ENCODE measurements at places on chromosomes 5 and 9. TPM values are rescaled to one million over a fixed set of nuclear protein-coding genes. Genes with fewer than 3 reads are reported as not detected.
A peak's percentile ranks its signal among the peaks of the same experiment; 100 is the strongest.

Gene C5orf63
- polyA plus RNA-seq = 7.0 TPM

GRCh38 chr5:120463006-120463680, 957 bp upstream of the PRR16 start:
- DNase-seq = no peak

GRCh38 chr9:127832248-127832647, 22.2 kb downstream of the ENG start:
- DNase-seq = no peak

Gene CDH6
- polyA plus RNA-seq = 4.2 TPM

- peak; percentile 95 for DNase-seq
Observed at GRCh38 chr5:132225165-132226032, 2.3 kb downstream of the P4HA2 start.

GRCh38 chr9:133051281-133051900, 10.4 kb upstream of the CEL start:
- no peak for DNase-seq

DNA sequence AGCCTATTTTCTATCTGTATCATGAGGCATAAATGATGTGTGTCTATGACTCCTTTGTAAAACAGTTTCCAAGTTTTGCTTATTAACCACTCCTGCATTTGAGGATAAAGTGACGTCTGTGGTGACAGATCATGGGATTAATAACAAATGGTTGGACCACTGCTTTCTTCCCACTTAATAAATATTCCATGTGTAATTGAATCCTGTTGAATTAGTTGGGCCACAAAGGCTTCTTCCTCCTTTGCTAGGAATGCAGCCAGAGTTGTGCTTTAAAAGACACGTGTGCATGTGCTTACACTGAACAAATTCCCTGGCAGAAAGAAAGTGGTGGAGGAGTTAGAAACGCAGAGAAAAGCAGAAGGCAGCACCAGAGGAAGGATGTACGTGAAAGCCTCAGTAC, 150.2 kb downstream of the ACTBL2 start:
- peak; percentile 29 for DNase-seq

GRCh38 chr9:36492865-36493264, 79.8 kb upstream of the MELK start:
- DNase-seq = no peak

GRCh38 chr9:135992486-135993408, 31.6 kb upstream of the UBAC1 start:
- DNase-seq = peak; percentile 87

DNA sequence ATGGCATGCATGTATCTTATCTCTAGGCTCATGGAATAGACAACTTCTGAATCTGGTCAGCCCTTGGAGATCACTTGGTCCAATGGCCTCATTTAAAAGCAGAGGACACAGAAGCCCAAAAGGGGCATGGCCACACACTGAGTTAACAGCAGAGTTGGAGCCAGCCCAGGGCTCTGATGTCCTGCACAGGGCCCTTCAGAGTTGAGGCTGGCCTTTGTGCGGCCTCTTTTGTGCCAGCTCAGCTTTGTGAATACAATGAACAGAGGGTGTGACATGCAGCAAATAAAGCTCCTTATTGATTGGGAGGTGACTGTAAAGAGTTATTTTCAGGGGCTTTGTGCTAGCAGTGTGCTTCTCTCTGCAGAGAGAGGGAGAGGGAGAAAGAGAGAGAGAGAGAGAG, 150.1 kb upstream of the STK32A start:
- DNase-seq = no peak

Gene MARCOL
- not detected for polyA plus RNA-seq

- peak; percentile 40 for DNase-seq
Observed at GRCh38 chr5:141725891-141726290, 43.9 kb upstream of the ARAP3 start.

DNA sequence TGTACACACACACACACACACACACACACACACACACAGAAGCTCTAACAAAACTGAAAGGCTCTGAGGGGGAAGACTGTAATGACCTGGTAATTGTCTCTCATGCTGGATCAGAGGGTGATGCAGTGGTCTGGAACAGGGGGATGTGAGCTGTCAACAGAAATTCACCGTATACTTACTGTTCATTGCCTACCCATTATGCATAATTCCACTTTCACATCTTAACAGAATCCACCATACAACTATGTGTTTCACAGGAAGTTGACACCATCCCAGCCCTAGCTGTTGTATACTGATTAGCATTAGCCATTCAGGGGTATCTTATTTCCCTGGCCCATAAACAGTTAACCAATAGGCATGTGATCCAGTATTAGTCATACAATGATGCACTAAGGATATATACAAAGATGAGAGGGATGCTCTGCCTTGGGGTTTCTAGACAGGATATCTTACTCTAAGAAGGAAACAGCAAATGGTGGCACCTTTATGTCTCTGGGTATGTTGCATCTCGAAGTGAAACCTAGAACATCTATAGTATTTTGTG, 396.5 kb upstream of the BRINP1 start:
- DNase-seq = no peak

- DNase-seq = no peak
Observed at GRCh38 chr9:26754509-26755164, 138.0 kb downstream of the CAAP1 start.

GRCh38 chr5:133229931-133230664, 178.3 kb downstream of the HSPA4 start:
- DNase-seq = no peak

- peak; percentile 60 for DNase-seq
Observed at GRCh38 chr9:135990468-135991429, 29.6 kb upstream of the UBAC1 start.

DNA sequence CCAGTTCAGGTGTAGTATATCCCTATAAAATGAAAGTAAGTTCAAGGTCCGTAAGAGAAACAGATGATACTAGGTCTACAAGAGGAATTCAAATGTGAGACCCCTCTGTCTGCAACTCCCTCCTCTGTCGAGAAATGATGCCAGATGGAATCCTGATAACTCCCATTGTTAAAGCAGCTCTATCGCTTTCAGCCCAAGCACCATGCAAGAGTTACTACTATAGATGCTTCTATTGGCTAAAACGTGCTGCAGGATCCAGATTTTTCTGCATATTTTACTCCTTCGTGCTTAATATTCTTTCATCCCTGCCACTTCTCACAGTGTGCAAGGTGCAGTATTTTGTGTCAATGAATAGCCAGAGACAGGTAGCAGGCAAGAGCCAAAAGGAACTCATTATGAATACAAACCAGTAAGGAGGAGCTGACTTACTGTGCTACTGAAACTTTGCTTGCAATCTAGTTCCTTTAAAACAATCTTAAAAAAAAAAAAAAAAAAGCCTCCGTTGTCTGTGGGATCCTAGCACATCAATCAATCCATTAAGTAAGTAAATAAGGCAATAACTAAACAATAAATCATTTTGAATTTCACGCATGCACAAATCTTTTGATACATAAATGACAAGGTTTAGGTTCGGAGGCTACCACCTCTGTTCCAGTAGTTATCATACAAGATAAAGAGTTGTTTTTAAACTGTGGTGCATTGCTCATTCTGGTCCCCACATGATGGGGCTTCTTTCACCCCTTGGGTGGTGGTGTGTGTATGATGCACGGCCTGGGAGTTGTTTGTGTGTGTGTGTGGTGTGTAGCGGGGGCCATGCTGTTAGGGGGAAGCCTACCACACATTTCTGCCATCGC, 151.1 kb upstream of the MPDZ start:
- no peak for DNase-seq

Gene LURAP1L
- 25.5 TPM for polyA plus RNA-seq

Gene SYNPO
- 5.6 TPM for polyA plus RNA-seq

Gene AGXT2
- polyA plus RNA-seq = not detected

- no peak for DNase-seq
Observed at GRCh38 chr5:163079618-163080017, 357.8 kb upstream of the CCNG1 start.

DNA sequence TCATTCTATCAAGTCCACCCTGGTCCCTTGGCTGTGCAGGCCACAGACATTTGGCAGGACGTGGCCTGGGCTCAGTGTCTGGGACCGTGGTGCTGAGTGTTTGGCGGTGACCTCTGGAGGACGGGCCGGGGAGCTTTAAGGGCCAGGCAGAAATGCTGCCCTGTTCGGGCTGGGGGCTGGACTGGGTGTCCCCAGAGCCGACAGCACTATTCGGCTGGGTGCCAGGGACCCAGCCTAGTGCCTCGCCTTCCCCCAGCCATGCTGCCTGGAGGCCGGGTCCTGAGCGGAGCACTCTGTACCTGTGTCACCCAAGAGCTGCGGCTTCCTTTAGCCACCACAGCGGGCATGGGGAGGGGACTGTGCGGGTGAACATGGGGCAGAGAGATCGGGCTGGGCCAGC, 40.4 kb downstream of the COL5A1 start:
- no peak for DNase-seq

DNA sequence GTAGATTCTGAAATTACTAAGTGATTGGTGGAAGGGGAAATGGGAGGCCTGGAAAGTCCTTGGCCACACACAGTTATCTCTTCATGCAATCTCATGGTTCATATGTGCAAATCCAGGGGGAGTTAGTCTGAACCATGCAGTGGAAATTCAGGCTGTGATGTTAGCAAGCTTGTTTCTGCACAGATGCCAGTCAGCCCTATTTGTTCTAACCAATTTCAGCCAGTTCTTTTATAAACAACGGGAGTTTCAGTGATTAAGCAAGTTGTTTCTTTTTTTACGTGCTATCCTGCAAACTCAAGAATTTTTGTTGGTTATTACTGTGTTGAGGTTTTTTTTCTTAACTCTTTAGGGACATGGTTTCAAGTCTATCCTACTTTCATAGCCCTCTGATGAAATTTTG, 298.0 kb downstream of the FER start:
- no peak for DNase-seq

GRCh38 chr5:145764325-145764724, 70.8 kb downstream of the PRELID2 start:
- DNase-seq = no peak

Gene PIP5K1B
- not detected for polyA plus RNA-seq

DNA sequence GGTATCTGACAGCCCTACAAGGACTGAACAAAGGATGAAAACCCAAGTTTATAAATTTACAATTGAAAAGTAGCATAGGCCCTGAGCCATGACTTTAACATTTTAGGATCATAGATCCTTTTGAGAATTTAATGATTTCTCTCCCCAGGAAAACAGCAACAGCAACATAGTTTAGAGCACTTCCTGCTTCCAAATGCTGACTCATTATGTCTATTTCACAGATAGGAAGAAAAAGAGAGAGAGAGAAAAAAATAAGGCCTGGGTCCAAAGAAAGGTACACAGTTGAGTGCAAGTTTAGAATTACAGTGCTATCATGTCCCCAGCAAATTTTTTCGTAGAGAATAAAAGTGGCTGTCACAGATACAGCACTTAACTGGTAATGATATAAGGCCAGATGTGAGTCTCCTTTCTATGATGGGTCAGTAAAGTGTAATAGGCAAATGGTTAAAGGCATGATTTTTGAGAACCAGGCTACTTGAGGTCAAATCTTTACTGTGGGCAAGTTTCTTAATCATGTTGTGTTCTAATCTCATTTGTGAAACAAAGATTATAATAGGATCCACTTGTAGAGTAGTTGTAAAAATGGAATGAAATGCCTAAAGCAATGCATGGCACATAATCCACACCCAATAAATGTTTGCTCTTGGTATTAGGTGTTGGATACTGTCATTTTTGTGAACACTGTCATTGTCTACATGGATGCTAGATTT, 12.3 kb upstream of the PPP2R2B start:
- peak; percentile 19 for DNase-seq

- no peak for DNase-seq
Observed at GRCh38 chr9:90808398-90808797, 6.8 kb downstream of the SYK start.

GRCh38 chr5:40738502-40738901, 17.3 kb downstream of the TTC33 start:
- DNase-seq = peak; percentile 56

Gene SNAPC3
- 31.2 TPM for polyA plus RNA-seq

- no peak for DNase-seq
Observed at GRCh38 chr5:180214870-180215770, 6.1 kb upstream of the RASGEF1C start.

DNA sequence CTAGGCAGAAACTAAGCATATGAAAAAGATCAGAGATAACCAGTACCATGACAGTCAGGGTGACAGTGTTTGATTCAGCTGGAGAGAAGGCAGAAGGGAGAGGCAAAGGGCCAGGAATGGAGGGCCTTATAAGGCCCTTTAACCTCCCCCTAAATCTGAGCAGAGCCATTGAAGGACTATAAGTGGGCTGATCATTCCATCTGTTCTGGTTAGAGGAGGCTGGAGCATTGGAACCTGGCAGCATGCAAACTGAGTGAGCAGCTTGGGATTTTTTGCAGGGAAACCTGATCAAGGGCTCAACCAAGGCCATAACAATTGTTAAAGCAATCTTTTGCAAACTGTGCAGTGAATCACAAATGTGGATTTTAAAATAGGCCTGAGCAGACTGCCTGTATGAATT, 174.5 kb upstream of the DAP start:
- no peak for DNase-seq

DNA sequence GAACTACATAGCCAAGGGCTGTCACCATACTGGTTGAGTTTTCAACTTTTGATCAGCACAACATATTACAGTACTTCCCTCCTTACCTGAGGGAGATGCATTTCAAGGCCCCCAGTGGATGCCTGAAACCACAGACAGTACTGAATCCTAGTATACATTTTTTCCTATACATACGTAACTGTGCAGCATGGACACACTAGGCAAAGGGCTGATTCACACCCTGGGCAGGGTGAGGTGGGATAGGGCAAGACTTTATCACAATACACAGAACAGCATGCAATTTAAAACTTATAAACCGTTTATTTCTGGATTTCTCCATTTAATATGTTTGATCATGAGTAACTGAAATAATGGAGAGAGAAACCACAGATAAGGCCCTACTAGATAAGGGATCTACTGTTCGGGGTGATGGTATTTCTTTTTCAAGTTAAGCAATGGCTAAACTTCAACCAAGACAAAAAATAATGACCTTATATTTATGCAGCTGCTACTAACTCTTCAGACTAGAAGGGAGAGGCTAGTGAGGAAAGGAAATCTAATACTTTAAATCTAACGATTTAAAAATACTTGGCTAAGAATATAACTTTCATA, 186.9 kb upstream of the GNA14 start:
- DNase-seq = no peak

Gene ACTBL2
- polyA plus RNA-seq = 0.34 TPM

DNA sequence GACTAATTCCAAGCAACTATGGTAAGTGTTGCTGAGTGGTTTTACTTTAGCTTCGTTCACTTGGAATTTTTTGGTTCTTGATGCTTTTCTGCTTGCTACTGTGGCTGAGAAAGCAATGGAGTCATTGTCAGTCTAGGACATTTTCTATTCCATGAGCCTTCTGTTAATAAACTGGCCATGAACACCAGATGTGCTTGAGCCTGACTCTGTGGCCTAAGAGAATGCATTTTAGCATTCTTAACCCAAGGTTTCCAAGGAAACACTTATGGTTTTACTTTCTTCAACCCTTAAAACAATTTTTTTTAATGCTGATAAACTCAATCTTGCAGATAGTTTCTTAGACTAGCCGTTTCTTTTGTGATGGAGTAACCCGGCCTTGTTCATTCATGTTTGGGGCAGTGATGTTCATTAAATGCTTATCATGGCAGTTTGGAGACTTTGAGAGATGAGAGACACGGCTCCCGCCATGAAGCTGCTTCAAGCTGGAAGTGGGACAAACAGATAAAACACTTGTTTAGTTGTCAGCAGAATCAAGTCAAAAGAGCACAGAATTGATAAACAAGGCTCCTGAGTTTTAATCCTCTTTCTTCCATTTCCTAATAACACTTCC, 42.4 kb downstream of the OSTF1 start:
- DNase-seq = peak; percentile 5

All from GM23248 (cell line).